ENCODE measurements at places on chromosomes 2 and 18. TPM values are rescaled to one million over a fixed set of nuclear protein-coding genes. Genes with fewer than 3 reads are reported as not detected.

Gene GPBAR1
- 0.36 TPM for total RNA-seq

DNA sequence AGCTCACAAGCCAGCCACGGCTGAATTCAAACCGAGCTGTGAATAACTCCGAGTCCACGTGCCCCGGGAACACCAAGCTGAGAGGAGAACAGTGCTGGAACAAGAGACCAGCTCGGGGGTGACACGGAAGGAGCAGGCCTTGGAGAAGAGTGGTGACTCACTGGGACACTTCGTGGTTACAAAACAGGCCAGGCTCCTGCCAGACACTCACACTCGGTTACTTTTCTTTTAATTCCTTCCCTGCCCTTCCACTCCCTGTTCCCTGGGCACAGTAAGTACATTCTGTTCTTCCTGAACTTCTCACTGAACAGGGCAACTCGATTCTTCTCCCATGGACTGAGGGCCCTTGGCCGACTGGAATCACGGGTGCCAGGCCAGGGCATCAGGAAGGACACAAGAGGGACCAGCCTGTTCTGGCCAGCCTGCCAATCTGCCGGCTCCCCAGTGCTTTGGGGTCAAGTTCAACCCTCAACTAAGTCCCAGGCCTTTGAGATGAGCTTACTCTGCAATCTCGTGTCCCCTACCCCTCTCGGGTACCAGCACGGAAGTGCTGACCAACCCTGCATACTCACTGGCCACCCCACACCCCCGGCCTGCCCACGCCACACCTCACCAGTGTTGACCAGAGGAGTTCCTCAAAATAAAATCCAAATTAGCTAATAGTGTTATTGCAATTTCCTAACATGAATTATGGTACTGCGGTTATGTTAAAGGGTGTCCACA, 87.5 kb downstream of the TFCP2L1 start:
- DNase-seq: peak; percentile 93
- peak overlapping the region; percentile 56 for H3K27ac ChIP-seq
- H3K36me3 ChIP-seq: no peaks in the 10 kb centered on the region
- peaks cover 10% of the 10 kb centered on the region for H3K4me1 ChIP-seq
- no peaks in the 10 kb centered on the region for H3K27me3 ChIP-seq

Gene PSTPIP2
- total RNA-seq: 6.8 TPM

- no peak for DNase-seq
- peak overlapping the region; percentile 76 for H3K4me3 ChIP-seq
- peaks cover 4% of the 10 kb centered on the region for H3K36me3 ChIP-seq
Measured at GRCh38 chr2:9205486-9205885, 1.1 kb upstream of the ASAP2 start.

Gene ZAP70
- under 0.01 TPM for total RNA-seq

DNA sequence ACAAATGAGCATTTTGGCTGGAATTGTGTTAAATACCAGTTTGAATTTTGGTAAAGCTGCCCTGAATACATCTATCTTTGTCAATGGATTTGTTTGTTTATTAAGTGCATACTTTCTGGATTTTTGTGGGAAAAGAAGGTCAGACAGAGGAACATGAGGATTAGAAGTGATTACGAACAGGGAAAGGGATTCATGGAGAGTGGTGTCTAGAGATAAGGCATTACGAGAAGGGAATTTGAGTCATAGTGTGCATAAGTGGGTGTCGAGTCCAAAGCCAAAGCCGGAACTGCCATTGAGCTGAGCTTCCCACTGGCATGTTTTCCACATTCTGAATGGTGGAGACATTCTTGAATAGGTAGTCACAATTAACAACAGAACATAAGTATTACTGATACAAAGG, 68.9 kb upstream of the EFEMP1 start:
- peaks cover 26% of the 10 kb centered on the region for H3K4me1 ChIP-seq
- no peaks in the 10 kb centered on the region for H3K27me3 ChIP-seq
- H3K4me3 ChIP-seq: no peak overlapping the region
- no peaks in the 10 kb centered on the region for H3K36me3 ChIP-seq
- peak overlapping the region; percentile 90 for H3K27ac ChIP-seq

Gene ABCG5
- total RNA-seq: not detected

GRCh38 chr18:21254576-21254975, 12.5 kb downstream of the GREB1L start:
- no peak overlapping the region for H3K4me3 ChIP-seq
- H3K27ac ChIP-seq: no peak overlapping the region

Gene SLC30A3
- under 0.01 TPM for total RNA-seq

DNA sequence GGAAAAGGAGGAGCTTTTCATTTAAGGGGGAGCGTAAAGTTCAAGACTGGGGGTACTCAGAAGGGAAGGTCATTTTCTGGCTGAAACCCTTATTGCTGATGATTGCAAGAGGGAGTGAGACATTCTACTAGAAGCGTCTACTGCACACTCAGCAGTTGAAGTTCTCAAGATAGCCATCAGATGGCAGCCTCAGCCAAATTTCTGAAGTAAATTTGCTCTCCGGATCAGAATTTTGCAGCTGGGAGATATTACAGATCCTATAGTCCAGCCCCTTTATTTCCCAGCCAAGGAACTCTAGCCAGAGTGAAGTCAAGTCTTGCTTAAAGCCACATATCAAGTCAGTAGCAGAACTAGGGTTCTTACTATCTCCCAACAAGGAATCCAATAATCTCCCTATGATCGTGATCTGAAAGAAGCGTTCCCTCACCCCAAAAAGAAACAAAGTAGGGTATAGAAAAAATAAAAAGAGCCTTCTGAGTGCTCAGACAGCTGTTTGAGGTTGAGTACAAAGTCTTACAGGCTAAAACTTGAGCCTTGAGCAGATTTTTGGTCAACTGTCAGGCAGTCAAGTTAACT, 24.0 kb downstream of the RAX start:
- peaks cover 34% of the 10 kb centered on the region for H3K27me3 ChIP-seq
- H3K4me1 ChIP-seq: no peaks in the 10 kb centered on the region
- H3K27ac ChIP-seq: no peak overlapping the region
- H3K36me3 ChIP-seq: no peaks in the 10 kb centered on the region
- peak; percentile 97 for DNase-seq

Gene LRPPRC
- 58.6 TPM for total RNA-seq

Gene KHK
- 0.36 TPM for total RNA-seq

GRCh38 chr2:62303788-62304187, 107.9 kb downstream of the B3GNT2 start:
- no peaks in the 10 kb centered on the region for H3K36me3 ChIP-seq
- no peak overlapping the region for H3K27ac ChIP-seq
- H3K4me1 ChIP-seq: peaks cover 4% of the 10 kb centered on the region

GRCh38 chr2:88724643-88725332, 33.3 kb downstream of the RPIA start:
- H3K27me3 ChIP-seq: no peaks in the 10 kb centered on the region
- no peaks in the 10 kb centered on the region for H3K36me3 ChIP-seq
- H3K4me3 ChIP-seq: no peak overlapping the region
- no peak overlapping the region for H3K27ac ChIP-seq

GRCh38 chr2:128420131-128420530, 101.5 kb upstream of the HS6ST1 start:
- peak; percentile 52 for DNase-seq
- H3K4me3 ChIP-seq: no peak overlapping the region
- no peak overlapping the region for H3K27ac ChIP-seq
- H3K4me1 ChIP-seq: peaks cover 13% of the 10 kb centered on the region
- H3K27me3 ChIP-seq: no peaks in the 10 kb centered on the region

- H3K4me1 ChIP-seq: peaks cover 11% of the 10 kb centered on the region
- no peaks in the 10 kb centered on the region for H3K27me3 ChIP-seq
- H3K27ac ChIP-seq: peak overlapping the region; percentile 26
- H3K4me3 ChIP-seq: no peak overlapping the region
- DNase-seq: peak; percentile 45
Measured at GRCh38 chr2:195411219-195411687, 245.8 kb upstream of the SLC39A10 start.
